ENCODE measurements at places on chromosomes 1 and 21.
A peak's percentile ranks its signal among the peaks of the same experiment; 100 is the strongest.

DNA sequence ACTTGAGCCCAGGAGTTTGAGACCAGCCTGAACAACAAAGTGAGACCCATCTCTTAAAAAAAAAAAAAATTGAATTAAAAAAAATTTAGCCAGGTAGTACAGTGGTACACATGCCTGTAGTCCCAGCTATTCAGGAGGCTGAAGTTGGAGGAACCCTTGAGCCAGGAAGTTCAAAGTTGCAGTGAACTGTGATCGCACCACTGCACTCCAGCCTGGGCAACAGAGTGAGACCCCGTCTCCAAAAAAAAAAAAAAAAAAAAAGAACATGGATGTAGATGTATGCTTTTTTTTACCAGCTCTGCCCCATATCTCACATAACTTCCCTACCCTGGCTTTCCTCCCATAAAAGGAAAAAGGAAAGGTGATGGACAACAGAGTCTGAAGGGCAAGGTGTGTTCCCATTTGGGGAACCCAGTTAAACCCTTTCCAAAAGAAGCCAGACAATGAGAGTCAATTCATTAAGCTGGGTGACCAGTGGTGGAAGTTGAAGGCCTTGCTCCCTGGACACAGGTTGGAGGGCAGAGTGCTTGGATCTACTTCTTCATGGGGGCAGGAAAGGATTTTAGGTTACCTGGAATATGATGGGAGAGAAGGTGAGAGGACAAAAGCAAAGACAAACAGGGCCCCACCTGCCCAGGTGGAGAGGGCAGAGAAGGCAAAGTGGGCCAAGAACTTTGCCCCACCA lies 2.9 kb downstream of the KRTCAP2 start:
- no peak for DNase-seq

- DNase-seq = peak; percentile 61
Measured at GRCh38 chr1:95309031-95309471, 75.0 kb downstream of the RWDD3 start.

DNA sequence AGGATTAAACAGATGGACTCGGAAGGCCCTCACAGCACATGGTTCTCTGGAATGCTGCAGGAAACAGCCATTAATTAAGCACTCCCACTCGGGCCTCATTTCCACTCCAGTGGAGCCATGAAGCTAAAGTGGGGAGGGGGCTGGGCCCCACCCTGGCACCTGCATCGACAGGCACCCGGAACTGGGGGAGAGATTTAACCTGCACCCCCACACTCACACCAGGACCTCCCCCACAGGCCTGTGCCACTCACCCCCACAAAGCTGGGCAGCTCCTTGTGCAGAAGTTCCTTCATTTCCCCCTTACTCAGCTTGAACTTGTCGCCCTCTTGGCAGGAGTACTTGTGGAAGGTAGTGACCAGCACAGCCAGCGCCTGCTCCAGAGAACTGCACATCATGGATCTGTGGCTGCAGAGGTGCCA lies 2.2 kb downstream of the S100A2 start:
- DNase-seq = no peak

GRCh38 chr1:216721062-216721461 lies 2.2 kb downstream of the ESRRG start:
- DNase-seq = no peak

DNA sequence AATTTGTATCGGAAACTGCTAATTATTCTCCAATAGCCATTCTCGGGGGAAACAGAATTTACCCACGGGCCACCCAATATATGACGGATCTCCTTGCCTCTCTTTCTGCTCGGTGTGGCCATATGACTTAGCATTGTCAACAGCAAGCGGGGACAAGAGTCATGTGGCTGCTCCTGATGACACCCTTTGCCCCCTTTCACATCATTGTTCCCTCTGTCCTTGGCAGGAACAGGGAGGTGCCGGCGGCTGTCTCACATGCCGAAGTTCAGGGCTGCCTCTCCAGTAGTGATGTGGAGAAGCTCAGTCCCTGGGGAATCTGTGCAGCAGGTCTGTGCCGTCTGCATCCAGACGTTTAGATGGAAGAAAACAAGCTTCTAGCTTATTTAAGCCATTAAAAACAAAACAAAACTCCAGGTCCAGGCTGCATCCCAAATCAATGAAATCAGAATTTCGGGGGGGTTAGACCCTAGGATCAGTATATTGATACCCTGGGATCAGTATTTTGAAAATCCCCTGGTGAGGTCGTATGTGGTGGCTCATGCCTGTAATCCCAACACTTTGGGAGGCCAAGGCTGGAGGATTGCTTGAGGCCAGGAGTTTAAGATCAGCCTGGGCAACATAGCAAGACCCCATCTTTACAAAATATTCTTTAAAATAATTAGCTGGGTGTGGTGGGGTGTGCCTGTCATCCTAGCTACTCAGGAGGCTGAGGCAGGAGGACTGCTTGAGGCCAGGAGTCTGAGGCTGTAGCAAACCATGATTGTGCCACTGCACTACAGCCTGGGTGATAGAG lies 10.8 kb downstream of the MYOM3 start:
- DNase-seq = no peak

DNA sequence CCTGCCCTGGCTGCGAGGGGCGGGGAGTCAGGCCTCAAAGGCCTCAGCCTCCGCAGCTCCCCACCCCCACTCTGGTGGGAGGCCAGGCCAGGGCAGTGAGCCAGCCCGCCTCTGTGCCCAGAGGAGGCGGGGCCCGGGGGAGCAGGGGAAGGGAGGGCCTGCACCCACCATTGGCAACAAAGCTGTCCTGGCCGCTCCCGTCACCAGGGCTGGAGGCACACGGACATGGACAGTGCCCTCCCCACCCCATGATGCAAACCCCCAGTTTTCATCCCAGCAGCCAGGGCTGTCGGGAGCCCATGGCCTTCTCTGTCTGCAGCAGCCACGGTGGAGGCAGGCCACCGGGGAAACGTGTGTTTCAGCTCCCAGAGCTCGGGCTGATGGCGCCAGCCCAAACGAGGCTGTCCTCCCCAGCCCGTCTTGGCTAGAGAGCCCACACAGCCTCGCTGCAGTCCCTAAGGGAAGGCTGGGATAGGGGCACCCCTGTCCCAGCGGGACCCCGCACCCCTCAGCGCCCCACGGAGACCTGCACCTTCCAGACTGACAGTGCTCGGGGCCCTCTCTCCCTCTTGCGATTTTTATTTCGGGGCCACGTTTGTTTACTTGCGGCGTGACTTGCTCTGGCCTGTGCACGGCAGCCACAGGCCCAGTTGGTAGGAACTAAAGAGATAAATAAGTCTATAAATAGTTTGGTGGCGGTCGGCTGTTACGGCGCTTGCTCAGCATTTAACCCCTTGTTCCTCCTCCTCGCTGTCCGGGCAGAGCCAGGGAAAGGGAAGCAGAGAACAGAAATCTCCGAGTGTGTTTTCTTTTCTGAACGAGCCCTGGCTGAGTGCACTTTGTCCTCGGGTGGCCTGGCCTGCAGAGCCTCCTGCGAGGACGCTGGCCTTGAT lies 101.8 kb downstream of the PRDM16 start:
- DNase-seq = peak; percentile 24

GRCh38 chr1:167200749-167201148 lies 19.9 kb upstream of the POU2F1 start:
- DNase-seq = no peak

DNA sequence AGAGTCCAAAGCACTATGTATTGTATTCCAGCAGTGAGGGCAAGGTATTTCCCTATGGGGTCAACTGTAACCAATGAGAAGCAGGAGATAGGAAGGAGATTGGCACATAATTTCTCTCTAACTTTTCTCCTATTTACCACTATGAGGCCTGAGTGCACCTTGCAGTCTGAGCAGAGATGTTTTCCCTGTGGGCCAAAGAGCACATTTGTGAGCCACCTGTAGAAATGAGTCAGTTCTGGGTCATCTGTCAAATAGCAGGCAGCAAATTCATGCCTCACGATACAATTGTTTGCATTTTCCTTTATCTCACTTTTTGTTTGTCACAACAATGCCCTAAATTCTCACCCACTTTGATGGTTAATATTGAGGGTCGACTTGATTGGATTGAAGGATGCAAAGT lies 547.2 kb upstream of the NCAM2 start:
- peak; percentile 21 for DNase-seq

GRCh38 chr1:177126267-177126666 lies 38.2 kb downstream of the ASTN1 start:
- no peak for DNase-seq

- peak; percentile 32 for DNase-seq
Measured at GRCh38 chr1:226737819-226738420, 1.2 kb downstream of the ITPKB start.

DNA sequence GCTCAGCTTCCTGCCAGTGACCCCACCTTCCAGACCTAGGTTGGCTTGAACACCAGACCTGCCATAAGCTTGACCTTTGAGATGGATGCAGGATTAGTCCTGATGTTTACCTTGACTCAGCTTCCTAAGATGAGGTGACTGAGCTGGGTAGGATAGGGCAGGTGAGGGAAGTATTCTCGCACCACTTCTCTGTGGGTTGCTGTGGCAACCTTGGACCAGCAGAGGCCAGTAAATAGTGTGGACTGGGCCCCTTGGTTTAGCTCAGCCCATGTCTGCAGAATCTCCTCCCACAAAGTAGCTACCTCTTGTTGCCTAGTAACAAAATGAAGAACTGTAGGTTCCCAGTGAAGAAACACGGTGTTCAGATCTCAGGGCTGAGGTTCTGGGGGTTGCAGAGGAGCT lies 8.4 kb downstream of the RPS6KA1 start:
- DNase-seq = peak; percentile 77

DNA sequence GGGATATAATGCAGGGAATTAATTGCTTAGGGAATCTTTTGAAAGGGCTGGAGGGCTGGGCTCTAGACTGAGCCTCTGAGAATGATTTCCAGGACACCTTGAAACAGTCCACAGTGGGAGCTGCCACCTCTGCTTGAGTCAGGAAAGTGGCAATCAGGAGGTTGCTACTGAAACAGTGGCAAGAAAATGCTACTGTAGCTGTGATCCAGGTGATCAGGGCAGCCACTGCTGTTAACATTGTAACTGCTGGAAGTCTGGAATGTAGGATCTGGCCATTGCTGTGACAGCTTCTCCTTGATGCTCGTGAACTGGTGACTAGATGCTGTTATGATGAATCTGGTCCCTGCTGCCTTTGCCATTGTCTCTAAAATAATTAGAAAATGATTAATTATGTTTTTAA lies 12.8 kb downstream of the MAGI3 start:
- DNase-seq = no peak

DNA sequence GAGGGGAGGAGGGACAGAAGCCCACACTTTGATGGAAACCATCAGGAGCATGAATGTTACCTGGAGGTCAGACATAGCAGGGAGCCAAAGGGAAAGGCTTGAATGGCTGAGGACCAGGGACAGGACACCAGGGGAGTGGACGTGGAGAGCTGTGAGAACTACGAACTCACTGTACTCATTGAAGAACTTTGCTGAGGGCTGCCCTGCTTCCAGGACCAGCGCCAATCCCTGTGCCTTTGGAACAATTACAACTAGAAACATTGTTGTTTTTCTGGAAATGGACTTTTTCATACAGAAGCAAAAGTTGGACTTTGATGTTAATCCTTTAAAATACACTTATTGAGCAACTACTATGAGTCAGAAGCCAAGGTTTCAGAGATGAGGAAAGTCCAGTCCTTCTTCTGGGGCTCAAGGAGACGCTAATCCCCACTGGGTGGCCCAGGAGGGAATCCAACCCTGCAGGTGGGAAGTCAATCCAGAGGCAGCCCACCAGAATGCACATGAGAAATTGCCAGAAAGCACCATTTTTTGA lies 12.9 kb downstream of the TSPAN2 start:
- no peak for DNase-seq

DNA sequence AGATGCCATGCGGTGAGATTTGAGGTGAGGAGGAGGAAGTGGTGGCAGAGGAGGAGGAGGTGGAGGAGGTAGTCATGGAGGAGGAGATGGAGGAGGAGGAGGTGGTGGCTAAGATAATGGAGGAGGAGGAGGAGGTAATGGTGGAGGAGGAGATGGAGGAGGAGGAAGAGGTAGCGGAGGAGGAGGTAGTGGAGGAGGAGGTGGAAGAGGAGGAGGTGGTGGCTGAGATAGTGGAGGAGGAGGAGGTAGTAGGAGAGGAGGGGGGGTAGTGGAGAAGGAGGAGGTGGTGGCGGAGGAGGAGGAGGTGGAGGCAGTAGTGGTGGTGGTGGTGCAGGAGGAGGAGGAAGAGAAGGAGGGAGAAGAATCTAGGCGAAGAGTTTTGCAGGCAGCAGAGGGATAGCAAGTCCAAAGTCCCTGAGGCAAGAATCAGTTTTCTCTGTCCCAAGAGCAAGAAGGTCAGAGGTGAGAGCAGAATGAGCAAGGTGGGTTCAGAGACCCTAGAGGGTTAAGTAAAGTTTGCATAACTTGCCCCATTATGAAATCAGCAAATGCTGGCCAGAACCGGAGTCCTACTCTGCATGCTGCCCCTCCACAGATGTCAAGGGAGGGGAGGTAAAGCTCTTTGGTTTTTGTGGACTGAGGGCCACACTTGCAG lies 38.9 kb upstream of the GNPAT start:
- no peak for DNase-seq

- peak; percentile 95 for DNase-seq
Measured at GRCh38 chr1:81800695-81801650, at the start of gene ADGRL2. Gene ADGRL2 (plus strand): TSS chr1:81800934. CDS start chr1:81836985, 36,051 bp downstream.

GRCh38 chr1:170808216-170808885 lies 127.0 kb upstream of the MROH9 start:
- no peak for DNase-seq

- DNase-seq = no peak
Measured at GRCh38 chr1:196009362-196009761, 598.9 kb downstream of the KCNT2 start.

DNA sequence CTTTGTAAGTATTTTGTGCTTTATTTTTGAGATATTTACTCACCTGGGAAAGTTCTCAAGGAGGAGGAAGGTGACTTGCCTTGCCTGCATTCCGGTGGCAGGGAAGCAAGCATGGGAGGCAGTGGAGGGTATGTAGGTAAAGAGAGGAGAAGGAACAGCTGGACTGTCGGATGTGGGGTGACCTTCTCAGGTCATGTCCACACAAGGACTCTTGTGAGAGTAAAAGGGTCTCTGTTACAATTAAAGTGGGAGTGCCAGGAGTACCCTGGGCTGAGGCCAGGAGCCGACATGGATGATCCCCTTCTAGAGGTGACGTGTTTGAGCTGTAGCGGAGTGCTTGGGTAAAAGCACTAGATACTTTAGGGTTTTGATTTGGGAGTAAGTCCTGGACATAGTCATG lies 25.0 kb downstream of the UBE4B start:
- DNase-seq = no peak

- DNase-seq = no peak
Measured at GRCh38 chr1:24987875-24988557, 57.9 kb upstream of the RUNX3 start.

GRCh38 chr1:52474807-52475206 lies 70.4 kb downstream of the PRPF38A start:
- DNase-seq = no peak

GRCh38 chr1:83697220-83697619 lies 301.7 kb downstream of the TTLL7 start:
- DNase-seq = no peak

- no peak for DNase-seq
Measured at GRCh38 chr1:59396387-59396786, 99.5 kb downstream of the FGGY start.
